ENCODE measurements at places on chromosomes 2 and 18.

DNA sequence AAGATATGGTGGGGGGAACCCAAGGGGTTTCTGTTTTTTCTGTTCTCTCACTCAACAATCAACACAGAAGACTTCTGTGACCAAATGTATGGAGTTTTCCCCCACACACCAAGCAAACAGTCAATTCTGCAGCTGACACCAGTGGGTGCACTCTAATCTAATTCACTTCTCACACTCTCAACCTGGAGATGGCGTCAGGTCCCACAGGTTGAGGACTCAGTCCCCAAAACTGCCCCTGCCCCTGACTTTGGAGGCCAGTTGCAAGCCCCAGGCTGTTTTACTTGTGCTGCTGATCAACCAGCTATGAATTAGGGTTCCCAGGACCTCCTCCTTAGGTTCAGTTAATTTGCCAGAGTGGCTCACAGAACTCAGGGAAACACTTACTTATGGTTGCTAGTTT lies 6.2 kb downstream of the RNU2-63P start:
- DNase-seq = no peak

DNA sequence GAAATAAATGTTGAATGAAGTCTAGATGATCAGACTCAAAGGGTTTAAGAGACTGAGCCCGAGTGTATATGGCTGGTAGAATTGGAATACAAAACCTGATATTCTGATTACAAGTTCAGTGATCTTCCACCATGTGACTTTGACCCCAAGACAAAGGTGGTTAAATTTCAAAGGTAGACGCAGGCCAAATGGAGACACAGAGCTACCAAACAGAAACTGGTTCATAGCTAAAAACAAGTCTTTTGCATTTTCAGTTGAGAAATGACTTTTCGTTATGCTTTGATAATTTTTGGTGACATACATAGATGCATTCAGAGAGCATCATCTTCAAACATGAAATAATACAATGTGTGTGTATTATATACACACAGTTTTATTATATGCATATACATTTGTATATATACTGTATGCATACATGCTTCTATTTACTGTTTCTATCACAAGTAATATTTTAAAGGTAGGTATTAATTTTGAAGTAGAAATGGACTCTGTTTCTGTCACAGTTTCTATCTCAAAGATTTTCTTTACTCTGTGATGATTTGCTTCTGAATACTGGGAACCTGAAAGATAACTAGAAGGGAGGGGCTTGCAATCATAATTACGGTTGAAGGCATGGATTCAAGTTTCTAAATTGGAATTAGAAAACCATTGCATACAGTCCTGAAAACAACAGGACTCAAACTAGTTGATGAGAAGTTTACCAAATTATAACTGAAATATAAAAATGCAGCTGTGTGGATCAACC lies 142.3 kb downstream of the ABCA12 start:
- no peak for DNase-seq

DNA sequence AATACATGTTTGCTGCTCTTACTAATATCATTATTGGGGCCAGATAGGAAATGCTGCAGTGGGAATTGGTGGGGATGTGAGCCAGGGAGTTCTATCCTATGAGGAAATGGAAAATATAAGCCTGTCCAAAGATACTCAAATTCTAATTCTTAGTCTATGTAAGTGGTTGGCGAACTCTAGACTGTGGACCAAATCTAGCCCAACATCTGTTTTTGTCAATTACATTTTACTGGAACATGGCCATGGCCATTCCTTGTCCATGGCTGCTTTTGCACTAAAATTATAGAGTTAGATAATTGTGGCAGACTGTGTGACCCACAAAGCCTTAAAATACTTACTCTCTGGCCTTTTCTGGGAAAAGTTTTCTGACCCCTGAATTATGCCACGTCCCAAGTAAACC lies 113.3 kb downstream of the MGAT5 start:
- no peak for DNase-seq

DNA sequence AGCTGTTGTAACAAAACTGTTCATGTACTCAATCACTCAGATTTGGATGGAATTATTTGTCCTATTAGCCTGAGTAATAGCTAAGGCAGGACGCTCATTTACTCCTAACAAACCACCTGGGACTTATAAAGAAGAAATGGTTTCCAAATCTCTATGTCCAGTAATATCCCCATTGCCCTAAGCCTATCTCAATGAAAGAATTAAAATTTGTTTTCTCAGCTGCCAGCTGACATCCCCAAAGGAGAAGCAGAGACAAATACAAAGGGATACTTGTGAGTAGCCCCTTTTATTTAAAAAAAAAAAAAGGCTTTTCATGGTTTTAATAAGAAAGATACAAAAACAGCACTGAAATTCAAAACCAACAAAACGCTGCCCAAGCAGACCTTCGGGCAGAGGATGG lies 211.4 kb upstream of the PARD3B start:
- DNase-seq = no peak

GRCh38 chr2:173874003-173874893 lies 90.9 kb downstream of the SP3 start:
- no peak for DNase-seq

DNA sequence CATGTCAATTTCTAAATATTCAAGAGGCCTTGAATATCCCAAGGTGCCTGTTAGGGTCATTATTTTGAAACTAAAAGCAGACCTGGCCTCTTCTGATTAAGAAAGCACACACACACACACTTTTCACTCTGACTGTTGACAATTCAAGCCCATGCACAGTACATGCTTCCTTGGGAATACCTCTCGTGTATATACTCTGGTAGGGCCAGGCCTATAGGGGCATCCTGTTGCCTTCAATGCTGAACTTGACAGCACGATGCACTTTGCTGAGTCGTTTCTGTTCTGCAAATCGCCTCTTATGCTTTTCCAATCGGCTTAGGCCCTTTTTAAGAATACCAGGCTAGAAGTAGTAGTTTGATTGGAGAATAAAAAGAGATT lies 40.6 kb downstream of the IWS1 start:
- DNase-seq = no peak

DNA sequence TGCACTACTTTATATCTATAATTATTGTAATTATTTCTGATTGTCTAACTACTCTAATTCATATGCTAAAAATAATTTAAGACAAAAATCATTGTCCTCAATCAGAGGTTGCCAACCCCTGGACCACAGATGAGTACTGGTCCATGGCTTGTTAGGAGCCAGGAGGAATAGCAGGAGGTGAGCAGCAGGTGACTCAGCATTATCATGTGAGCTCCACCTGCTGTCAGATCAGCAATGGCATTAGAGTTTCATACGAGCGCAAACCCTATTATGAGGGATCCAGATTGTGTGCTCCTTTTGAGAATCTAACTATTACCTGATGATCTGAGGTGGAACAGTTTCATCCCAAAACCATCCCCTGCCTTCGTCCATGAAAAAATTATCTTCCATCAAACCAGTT lies 1434.4 kb downstream of the LRP1B start:
- no peak for DNase-seq

- no peak for DNase-seq
Observed at GRCh38 chr2:208645226-208645625, 238.6 kb downstream of the PTH2R start.

DNA sequence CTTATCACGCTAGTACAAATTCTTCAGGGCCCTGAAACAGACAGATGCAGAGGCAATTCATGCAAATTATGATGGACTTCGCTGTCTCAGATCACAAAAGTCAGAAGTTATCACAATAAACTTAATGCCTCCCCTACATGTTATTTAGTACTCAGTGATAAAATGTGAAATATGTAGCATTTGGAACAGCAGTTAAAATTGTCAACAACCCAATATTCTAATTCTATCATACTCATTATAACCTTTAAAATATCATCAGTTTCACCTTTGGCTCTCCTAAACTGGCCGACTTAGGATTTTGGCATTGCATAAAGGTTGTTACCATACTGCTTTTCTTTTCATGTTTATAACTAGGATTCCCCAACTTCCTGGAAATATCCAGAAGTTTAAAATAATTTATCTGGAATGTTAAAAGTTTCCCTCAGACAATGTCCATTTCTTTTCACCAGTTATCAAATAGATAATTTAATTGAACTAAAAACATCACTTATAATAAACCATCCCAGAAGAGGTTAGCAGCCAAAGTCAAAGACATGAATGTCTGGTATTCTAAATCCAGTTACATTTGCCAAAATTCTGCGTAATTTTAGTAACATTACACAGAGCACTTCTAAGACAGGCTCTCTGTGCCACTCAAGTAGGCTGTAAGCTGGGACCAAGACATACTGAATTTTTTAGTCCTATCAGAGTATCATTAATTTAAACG lies 239.8 kb downstream of the RBM43 start:
- no peak for DNase-seq

- no peak for DNase-seq
Observed at GRCh38 chr2:131566371-131566770, 38.7 kb downstream of the CCDC74A start.

DNA sequence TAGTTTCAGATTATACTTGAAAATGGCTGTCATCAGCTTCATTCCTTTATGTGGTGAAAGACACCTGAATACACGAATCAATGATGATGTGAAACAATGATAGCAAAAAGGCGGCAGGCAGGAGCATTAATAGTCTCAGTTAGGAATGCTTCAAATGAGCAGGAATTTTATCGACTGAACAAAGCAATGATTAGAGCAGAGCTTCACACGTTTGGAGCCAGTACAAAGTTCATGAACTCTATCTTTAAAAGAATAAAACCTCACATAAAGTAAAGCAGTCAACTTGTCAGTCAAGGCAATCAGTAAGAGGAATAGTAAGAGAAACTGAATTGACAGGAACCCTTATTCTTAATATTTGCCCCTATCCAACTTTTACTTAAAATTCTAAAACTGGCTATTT lies 78.4 kb upstream of the SERTAD2 start:
- no peak for DNase-seq

DNA sequence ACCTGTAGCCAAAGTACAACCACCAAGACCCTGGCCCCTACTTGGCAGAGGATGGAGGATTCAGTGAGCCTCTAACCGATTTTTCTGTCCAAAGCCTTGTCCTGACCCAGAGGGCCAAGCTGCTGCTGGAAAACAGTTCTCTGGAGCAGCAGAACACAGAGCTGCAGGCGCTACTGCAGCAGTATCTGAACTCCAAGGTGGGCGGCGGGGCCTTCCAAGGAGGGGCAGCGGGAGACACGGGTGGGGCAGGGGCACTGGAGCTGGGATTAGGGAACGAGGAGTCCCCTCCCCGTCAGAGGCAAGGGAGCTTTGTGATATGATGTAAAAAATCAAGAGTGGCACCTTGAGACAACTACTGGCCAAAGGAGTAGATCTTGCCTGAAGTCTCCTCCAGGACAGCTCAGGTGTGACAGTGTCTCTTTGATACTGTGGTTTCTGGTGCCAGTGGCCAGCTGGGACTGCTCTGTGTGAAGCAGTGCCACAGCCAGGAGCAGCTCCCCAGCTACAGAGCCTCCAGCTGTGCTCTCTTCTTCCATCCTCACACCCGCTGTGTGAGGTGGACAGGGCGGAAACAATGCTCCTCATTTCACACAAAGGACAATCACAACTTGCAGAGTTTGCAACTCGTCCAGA lies 22.8 kb downstream of the OTOF start:
- no peak for DNase-seq

DNA sequence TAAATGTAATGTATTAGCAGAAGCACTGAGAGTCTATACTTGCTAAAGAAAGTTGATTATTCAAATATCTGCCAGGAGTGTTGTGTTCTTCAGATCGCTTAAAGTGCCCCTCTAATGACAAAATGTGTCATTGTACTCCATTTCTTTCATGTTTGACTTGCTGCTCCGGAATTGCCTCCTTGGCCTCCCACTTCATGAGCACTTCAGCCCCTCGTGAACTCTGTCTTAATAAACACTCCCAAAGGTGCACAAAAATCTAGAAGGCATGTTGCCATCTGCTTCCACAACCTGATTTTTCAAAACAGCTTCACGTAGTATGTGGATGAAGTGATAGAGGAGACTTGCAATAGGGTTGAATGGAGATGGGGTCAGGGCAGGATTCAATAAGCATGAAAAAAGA lies 396.1 kb downstream of the TDRD15 start:
- DNase-seq = no peak

DNA sequence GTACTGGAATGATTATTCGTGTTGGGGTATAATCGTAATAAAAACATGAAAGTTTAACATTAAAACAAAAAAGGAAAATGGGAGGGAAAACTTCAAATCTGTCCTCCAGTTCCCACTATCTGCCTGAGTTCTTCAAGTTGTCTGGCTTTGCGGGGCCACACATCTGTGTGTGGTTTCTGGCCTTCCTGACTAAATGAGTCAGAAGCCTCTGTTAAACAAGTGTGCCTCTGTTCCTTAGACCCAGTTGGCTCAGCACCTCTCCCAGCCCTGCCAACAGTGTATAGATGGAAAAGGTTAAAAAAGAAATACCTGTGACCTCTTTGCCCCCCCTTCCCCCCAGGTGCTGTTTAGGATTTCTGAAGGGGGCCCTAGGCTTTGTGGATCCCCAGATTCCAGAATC lies 30.2 kb downstream of the XDH start:
- no peak for DNase-seq

DNA sequence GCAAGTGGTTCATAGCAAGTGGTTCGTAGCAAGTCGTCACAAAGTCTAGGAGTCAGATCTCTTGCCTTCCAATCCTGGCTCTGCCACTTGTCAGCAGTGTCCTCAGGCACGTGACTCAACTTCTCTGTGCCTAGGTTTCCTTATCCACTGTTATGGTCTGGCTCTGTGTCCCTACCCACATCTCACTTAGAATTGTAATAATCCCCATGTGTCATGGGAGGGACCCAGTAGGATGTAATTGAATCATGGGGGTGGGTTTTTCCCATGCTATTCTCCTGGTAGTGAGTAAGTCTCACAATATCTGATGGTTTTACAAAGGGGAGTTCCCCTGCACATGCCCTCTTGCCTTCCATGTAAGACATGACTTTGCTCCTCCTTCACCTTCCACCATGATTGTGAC lies 51.8 kb upstream of the AP1S3 start:
- no peak for DNase-seq

DNA sequence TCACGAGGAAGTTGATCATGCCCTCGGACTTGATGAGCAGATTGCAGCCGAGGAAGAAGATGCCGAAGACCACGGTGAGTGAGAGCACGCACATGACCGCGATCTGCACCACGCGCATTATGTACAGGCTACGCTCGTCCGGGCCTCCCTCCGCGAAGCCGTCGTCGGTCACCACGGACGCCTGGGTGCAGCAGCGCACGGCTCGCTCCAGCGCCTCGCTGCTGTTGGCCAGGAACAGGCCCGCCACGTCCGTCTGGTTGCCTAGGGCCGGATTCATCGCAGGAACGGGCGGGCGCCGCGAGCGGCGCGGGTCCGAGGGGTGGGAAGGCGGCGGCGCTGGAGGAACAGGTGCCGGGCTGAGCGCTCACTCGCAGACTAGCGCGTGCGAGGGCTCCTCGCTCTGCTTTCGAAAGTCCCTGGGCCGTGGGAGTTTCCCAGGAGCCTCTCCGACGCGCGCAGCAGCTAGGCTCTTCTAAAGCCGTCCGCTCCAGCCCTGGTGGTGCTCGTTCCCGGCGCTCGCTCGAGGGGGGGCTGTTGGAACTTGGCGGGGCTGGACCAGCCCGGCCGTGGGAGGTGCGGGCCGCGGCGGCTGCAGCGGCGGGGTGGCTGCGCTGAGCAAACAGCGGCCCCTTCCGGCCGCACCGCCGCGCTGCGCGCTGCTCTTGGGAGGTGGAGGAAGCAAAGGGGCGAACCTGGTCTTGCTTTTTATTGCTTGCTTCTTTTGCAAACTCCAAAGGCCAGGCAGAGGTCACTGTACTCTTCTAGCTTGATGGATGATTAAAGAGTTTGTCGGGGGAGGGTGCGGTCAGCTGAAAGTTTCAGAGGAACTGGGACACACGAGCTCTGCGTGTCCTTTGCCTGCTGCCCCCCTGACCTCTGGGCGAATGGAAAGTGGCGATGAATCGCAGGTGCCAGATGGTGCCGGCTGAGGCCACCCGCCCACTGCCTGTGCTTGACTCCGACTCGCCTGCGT lies at the start of gene RPRM:
Gene RPRM (minus strand): TSS at position 474 of the 973 bp plus-strand sequence. CDS start 197 bp downstream, at position 277.
- peak; percentile 80 for DNase-seq

Data from KBM-7 (cell line).